ENCODE measurements at places on chromosomes 3 and 15. TPM values are rescaled to one million over a fixed set of nuclear protein-coding genes. Genes with fewer than 3 reads are reported as not detected.

GRCh38 chr15:57061696-57062095 lies 143.3 kb downstream of the TCF12 start:
- DNase-seq, result no peak

GRCh38 chr3:119597548-119598288 lies at the start of gene PLA1A:
Gene PLA1A, plus strand, starts transcription at chr3:119597885. Its CDS starts 29 bp downstream, at chr3:119597914.
- no peak for DNase-seq

GRCh38 chr3:42709621-42710020 lies 7.0 kb upstream of the HHATL start:
- no peak for DNase-seq

DNA sequence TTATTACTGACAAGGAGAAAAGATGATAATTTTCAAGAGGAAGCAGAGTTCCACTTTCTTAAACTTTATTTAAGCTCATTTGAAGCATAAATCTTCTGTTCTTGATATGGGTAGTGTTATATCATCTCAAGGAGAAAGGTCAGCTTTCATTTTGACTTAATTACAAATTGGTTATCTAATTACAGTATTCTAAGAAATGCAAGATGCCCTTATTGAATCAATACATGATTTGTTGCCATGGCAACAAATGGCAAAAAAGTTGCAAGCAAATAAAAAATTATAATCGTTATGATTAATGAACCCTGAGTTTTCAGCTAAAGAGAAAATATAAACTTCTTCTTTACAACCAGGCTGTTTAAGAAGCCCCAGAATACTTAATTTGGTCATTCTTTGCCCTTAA lies 622.7 kb downstream of the RBMS3 start:
- DNase-seq, result no peak

GRCh38 chr15:39582977-39583595 lies 2.2 kb downstream of the THBS1 start:
- DNase-seq, result no peak

The SOX14 gene
- total RNA-seq, result 0.23 TPM

GRCh38 chr3:156691920-156692319 lies 17.5 kb downstream of the TIPARP start:
- no peak for DNase-seq

The C3orf20 gene
- total RNA-seq, result not detected

GRCh38 chr3:4956738-4957137 lies 22.5 kb upstream of the BHLHE40 start:
- DNase-seq, result no peak

DNA sequence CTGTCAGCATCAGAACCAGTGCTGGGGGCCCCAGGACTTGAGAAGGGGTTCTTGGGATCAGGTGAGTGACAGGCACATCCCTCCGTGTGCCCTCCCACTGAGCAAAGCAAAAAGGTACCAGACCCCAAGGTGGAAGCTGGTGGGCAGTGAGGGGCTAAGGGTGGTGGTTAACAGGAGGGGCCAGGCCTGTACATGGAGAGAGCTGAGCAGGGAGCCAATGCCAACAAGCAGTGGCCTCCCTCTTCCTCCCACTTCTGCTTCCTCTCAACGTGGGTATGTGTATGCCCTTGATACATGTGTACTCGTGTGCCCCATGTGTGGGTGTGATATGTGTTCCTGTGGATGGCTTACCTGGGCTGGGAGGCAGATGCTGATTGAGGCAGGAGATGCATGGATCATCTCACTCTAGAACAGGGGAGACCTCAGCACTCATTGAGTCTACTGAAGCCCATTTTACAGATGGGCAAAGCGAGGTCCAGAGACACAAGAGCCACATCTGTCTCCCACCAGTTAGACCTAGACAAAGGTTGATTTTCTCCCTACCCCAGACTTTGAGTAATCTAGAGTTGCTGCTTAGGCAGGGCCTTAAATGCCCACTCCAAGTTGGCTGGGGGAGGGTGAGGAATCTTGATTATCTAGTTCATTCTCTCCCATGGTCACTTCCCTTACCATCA lies 945 bp downstream of the VIPR1 start:
- no peak for DNase-seq

DNA sequence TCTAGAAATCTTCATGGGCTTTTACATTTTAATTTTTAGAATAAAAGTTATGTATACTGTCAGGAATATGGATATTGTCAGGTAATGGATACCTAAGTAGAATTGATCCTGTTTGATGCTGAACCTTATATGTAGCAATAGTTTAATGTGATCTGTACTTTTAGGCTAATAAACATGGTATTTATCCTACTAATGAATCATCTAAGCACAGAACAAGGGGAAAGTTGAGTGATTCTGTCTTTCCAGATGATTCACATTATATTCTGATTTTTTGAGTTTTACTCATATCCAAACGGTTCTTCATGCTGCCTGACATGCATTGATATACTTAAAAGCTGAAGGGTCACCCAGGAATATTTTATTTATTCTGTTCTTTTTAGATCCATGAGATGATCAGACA lies 34.5 kb downstream of the FANCI start:
- DNase-seq, result no peak

The C3orf70 gene
- total RNA-seq, result 1.5 TPM

DNA sequence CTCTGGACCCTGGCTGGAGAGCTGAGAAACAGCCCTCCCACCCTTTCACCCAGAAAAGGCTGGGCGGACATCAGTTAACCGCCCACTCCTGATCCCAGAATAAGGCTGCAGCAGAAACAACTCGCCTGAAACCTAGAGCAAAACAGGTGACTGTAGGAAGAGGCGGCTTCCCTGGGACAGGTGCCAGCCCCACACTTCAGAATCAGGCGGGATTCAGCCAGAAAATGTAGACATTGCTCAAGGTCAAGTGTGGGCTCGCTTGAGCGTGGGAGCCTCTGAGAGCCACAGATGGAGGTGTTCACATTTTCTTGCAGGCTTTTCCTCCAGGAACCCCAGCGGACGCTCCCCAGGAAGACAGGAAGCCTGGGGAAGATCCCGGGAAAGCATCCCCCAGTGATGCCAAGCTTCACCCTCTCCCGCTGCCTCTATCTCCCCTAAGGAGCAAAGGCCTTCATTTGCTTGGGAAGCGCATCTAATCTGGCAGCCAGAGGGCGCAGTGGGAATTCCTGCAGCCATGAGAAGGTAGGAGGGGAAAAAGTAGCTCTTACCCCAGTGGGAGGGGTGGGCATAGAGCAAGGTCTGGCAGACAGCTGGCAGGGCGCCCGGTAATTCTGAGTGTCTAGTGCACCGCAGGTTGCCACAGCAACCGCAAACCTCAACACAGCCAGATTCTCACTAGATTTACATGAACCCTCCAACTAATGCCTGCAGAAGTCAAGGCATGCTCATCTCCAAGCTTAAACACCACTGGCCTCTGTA lies 77.7 kb downstream of the OCA2 start:
- DNase-seq, result peak; percentile 84

DNA sequence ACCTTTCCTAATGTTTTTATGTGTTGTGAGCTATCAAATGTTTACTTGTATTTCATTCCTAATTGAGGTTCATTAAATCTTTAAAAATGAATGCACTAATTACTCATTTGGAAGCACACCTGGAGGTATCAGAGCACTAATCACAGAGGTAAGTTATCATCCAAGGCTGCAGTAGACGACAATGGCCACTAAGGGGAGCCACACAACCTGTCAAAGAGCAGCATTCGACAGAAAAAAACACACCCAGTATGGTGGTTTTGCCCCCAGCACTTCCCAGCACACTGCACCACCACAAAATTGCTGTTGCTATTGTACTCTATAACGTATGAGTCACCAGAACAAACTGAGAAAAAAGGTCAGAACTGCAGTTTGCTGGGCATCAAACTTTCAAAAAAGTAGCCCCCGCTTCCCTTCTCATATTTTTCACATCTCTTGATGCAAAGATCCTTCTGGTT lies 205.9 kb upstream of the IGF1R start:
- peak; percentile 86 for DNase-seq

The GUCA1C gene
- total RNA-seq, result not detected

The KBTBD12 gene
- 0.23 TPM for total RNA-seq

The ASB14 gene
- total RNA-seq, result not detected

The PYGO1 gene
- 0.52 TPM for total RNA-seq

GRCh38 chr3:141218162-141218835 lies 13.3 kb upstream of the PXYLP1 start:
- no peak for DNase-seq

The GHSR gene
- not detected for total RNA-seq

GRCh38 chr3:41163006-41163405 lies 36.3 kb upstream of the CTNNB1 start:
- no peak for DNase-seq
